Neuronal stem cell (in vitro differentiated cells): ENCODE measurements at places on chromosomes 2 and 18.

DNA sequence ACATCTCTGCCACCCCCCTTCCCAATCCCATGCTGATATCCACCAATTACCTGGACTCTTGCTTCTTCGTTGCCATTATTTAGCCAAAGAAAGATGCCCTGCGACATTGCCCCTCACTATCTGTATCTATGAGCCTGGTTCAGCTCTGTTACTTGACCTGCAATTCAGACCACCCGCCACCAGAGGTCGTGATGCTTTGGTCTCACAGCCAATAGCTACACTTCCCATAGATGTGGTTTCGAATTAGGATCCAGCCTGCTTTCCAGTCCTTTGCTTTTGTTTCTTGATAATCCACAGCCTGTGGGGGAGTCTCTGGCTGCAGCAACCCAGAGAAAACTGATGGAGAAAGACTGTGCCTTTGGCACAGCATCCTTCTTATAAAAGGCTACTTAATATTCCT is 239.4 kb downstream of the KLHL29 start:
- DNase-seq, result no peak

- DNase-seq, result peak; percentile 47
Observed at GRCh38 chr2:179550214-179550613, 285.6 kb upstream of the SESTD1 start.

- DNase-seq, result no peak
Observed at GRCh38 chr2:151729837-151730236, 4.4 kb downstream of the NEB start.

DNA sequence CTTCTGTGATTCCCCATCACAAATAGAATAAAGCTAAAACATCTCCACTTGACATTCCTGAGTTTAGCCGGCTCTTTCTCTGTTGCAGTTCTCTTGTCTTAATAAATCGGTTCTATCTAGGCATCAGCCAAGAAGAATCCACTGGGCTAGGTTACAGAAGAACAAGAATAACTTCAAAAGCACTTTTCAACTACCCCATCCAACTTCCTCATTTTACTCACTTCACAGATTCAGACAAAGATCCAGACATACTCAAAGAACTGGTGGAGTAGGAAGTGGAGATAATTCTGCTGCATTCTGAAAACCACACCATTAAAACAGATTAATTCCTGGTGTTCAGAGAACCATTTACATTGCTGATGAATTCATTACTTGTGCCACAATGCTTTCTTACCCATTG is 9.6 kb upstream of the ALPK2 start:
- DNase-seq, result no peak

GRCh38 chr2:200329798-200330197 is 23.3 kb downstream of the SPATS2L start:
- no peak for DNase-seq

GRCh38 chr2:64637000-64637635 is 16.6 kb downstream of the SERTAD2 start:
- no peak for DNase-seq

GRCh38 chr2:168574856-168575630 is 119.0 kb downstream of the CERS6 start:
- no peak for DNase-seq

DNA sequence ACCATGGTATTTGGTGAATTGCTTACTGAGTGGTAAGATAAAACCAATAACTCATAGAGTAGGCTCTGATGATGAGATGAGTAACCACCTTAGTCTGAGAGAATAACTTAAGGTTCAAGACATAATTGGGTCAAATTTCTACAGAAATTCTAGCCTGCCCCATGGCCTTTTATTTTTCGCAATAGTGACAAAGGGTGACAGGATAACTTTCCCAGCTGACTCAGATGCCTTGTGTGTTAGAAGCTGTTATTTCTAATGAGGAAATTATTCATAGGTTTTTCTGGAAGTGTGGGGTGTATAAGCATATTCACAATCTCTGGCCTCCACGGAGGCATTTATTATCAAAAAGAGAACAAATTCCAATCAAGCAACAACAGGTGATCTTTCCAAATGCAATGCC is 159.0 kb downstream of the NUP35 start:
- no peak for DNase-seq

- DNase-seq, result no peak
Observed at GRCh38 chr2:29878898-29879297, 42.5 kb downstream of the ALK start.

DNA sequence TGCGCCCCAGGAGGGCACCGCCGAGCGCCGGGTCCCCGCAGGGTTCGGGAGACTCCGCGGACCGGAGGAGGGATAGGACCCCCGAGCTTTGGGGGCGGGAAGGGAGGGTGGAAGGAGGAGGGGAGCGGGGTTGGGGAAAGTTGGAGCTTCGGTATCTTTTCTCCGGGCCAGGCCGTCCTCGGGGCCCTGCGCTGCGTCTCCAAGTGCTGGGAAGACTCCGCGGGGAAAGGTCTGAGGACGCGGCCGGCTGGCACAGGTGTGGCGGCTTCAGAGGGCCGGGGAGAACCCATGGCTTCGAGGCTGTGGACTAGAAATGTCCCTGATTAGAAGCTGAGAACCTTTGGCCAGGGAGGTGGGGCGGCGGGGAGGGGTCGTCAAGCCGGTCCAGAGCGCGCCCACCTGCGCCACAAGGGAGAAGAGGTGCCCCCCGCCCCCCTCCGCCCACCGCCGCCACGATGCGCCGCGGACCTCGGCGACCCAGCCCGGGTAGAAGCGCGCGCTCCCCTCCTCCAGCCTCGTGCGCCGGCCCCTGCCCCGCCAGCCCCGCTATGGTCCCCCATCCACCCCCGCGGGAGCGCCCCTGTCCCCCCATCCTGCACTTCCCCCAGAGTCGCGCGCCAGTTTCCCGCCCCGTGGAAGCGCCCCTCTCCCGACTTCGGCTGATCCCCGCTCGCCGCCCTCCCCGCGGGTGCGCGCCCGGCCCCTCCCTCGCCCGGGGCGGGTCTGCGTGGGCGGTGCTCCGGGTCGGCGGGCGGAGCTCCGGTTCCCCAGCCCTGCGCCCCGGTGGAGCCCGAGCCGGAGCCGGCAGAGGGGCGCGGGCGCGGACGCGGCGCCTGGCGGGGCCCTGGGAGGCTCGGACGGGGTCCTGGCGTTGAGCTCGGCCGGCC is at the start of gene SNTG2:
Gene SNTG2, plus strand, starts transcription at position 770 of the 887 bp plus-strand sequence. CDS start 148 bp downstream, outside the sequence.
- peak; percentile 49 for DNase-seq

DNA sequence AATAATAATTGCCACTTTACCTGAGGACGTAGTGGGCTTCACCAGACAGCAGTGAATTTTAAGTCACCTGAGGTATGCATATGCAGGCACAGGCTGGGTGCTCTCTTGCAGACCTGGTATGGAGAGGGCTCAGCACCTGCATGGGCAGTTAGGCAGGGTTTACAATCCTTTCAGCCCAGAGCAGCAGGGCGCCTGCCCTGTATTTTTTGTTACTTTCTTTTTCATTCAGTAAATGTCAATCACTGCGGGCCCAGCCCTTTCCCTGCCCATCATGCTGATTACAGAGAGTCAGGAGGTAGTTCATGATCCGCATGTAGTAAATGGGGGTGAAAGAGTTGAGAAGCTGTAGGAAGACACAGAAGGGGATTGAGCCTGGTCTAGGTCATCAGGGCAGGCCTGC is 147.0 kb upstream of the ALPP start:
- DNase-seq, result no peak

- peak; percentile 1 for DNase-seq
Observed at GRCh38 chr2:198930170-198930569, 527.6 kb downstream of the SATB2 start.

DNA sequence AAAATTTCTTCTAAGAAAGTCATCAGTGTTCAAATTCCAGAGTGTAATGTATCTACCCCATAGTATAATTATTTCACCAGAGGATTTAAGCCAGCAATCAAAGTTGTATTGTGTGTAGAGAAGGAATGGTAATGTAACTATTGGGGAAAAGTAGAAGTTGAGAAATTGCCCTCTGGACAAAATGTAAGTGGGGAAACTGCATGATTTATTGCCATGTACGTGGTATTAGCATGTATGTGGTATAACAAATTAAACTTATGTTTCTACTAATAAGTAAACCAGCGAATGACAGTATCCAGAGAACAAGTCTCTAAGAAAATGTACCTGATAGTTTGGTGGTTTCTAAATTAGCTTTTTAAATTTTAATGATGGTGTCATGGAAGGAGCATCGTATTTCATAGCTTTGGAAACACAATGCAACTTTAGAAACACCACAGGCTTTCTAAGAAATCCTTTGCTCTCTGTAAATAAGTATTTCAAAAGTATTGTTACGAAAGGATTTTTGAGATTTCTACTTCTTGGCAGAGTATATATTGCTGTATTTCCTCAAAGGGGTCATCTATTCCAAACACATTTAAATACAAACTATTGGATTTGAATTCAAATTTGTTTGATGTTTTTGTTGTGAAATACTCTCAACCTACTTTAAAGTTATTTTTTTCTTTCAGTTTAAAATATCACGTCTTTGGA is 1018.9 kb upstream of the ZEB2 start:
- DNase-seq, result no peak

GRCh38 chr2:220531216-220531615 is 903.8 kb downstream of the SLC4A3 start:
- no peak for DNase-seq

GRCh38 chr2:111930875-111931274 is 32.5 kb downstream of the MERTK start:
- no peak for DNase-seq

GRCh38 chr18:31192086-31192776 is 29.6 kb upstream of the DSC1 start:
- no peak for DNase-seq

DNA sequence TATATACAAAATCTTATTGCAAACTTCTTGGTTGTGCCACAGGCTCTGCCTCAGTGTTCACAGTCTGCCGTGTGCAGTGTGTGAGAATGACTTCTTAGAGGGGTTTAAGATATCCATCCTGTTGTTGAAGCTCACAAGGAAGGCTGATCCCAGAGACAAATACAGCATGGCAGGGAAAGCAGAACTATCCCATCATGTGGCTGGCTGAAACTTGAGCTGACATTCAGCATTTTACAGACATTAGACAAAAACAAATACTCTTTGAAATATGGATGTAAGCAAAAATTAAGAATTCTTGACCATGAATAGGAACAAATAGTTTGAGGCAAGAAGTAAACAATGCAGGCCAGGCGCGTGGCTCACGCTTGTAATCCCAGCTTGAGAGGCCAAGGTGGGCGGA is 12.9 kb upstream of the PUM2 start:
- no peak for DNase-seq

GRCh38 chr2:177489719-177490301 is 97.2 kb downstream of the AGPS start:
- DNase-seq, result peak; percentile 14

DNA sequence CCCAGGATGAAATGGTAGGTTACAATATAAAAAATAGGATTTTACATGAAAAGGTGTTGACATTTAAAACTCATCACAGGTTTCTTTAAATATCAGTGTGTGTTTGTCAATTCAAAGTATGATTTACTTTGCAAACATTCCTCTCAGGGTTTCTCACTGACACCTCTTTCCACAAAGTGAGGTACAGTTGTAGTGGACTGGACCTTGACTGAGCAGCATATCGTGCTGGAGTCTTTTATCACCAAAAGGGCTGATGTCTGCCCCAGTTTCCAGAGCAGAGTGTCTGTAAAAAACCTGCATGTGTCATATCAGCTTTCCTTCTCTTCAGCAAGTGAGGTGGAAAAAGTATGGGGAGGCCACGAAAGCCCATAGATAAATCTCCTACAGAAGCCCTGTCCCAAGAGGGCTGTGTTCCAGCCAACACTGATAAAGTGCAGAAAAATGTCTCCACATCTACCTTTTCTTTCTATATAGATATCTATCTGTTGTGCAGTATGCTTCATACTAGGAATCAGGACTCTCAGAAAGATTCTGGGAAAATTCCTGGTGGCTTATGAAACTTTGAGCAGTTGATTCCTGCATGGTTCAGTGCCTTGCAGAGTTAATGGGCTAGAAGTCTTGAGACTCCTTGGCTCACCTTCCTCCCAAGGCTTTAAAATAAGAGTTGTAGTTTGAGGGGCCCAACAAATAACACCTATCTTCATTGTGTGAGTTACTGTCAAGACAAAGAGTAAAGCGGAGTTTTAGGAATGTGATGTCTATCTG is 6.9 kb downstream of the ACYP2 start:
- DNase-seq, result no peak

DNA sequence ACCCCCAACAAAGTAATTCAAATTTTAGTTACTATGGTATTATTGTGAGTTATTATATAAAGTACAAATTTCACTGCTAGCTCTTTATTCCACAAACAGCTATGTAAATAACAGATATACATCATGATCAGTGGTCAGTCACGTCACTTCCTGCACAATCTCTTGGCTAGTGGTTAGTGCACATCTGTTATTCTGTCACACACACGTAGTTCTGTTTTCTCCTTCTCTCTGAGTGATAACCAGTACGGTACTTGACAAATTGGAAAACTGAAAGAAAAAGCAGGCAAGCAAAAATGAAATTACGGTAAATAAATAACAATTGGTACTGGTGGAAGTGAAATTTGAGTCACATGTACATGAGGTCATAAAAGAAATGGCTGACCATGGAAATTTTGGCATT is 728.7 kb downstream of the CCDC85A start:
- DNase-seq, result no peak

- DNase-seq, result no peak
Observed at GRCh38 chr2:43853141-43854081, 14.6 kb downstream of the ABCG8 start.

DNA sequence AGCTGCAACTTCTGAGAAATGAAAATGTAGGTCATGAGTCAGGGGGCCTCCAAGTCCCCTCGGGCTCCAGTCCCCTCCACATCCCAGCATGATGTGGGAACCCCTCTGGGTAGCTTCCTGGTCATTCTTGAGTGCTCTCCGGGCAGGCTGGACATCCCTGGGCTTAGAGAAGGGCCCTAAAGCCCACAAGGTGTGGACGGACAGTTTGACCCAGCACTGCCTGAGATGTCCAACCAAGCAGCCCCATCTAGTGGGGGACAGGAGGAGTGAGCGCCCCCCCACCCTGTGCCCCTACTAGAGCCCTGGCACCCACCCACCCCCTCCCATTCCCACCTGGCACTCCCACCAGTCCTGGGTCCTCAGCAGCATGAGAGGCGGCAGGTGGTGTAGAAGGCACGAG is 46.0 kb downstream of the CYP27C1 start:
- DNase-seq, result no peak

GRCh38 chr18:45482286-45482685 is 133.0 kb upstream of the SLC14A2 start:
- DNase-seq, result no peak

- no peak for DNase-seq
Observed at GRCh38 chr2:237884681-237885080, 25.3 kb downstream of the RAMP1 start.

- no peak for DNase-seq
Observed at GRCh38 chr2:33229646-33230045, 246.8 kb upstream of the RASGRP3 start.

DNA sequence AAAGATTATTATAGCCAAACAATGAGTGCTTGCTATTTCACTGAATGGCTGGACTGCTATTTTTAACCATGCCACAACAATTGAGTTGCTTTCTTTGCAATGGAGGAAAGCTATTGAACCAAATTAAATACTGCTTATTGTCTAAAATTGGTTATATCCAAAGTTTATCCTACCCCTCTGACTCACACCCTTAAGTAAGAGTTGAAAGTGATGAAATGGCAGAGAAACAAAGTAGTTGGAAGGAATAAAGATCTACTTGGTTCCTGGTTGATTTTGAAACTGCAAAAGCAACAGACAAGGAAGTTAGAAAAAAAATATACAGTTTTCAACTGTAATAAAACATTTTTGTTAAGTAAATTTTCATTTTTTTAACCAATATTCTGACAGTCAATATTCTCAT is 47.5 kb downstream of the EML4 start:
- DNase-seq, result no peak

- DNase-seq, result no peak
Observed at GRCh38 chr2:168525020-168525419, 68.9 kb downstream of the CERS6 start.

- DNase-seq, result no peak
Observed at GRCh38 chr2:86818957-86819356, 28.2 kb upstream of the CD8A start.
